Posterior vena cava (tissue), 2 donors: ENCODE measurements at places on chromosomes 11 and 22. TPM values are rescaled to one million over a fixed set of nuclear protein-coding genes. Genes with fewer than 3 reads are reported as not detected.

Gene CBLIF
- not detected for total RNA-seq

Gene LAMTOR1
- total RNA-seq, result 73.7 TPM

Gene TEX12
- total RNA-seq, result 1.4 TPM

Gene PHF21B
- total RNA-seq, result 0.32 TPM

Gene UPB1
- 0.28 TPM for total RNA-seq

Gene BMAL1
- 28.4 TPM for total RNA-seq

Gene MYO7A
- total RNA-seq, result 12.2 TPM

Gene MRGPRE
- 0.62 TPM for total RNA-seq

Gene TSGA10IP
- total RNA-seq, result not detected

Gene PNPLA3
- total RNA-seq, result not detected

Gene HIC2
- 3.3 TPM for total RNA-seq

Gene OR9G4
- total RNA-seq, result not detected

Gene KREMEN1
- 13.7 TPM for total RNA-seq

Gene GRAP2
- 4.1 TPM for total RNA-seq

Gene HSD17B12
- total RNA-seq, result 85.4 TPM

Gene NXPE1
- not detected for total RNA-seq

Gene NF2
- total RNA-seq, result 37.0 TPM

Gene NLRP6
- total RNA-seq, result 0.38 TPM

Gene THY1
- 151 TPM for total RNA-seq
